Vagina (tissue), 2 donors: ENCODE measurements at places on chromosomes 3 and 15.

DNA sequence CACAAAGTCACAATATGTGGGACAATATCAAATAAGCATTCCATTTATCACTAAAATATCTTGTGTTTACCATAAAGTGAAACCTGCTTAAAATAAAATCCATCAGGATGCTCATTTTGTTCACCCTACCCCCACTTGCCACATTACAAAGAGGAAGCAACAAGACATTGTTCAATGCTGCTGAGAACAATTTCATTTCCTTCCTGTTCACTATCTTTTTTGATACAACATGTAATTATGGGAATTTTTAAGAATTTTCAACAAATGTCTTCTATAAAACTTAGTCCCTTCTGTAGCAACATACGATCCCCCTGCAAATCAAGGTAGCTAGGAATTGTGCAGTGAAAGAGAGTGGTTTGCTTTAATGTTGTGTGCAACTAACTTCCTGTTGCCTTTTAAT is 34.9 kb upstream of the GPR160 start:
- no peak for DNase-seq

GRCh38 chr3:73327052-73327451 is 265.6 kb downstream of the EBLN2 start:
- no peak for DNase-seq

GRCh38 chr3:53263907-53264306 is 8.1 kb upstream of the TKT start:
- DNase-seq = no peak

- DNase-seq = no peak
These were observed 256.1 kb upstream of the ONECUT1 start for GRCh38 chr15:53046153-53046790.

DNA sequence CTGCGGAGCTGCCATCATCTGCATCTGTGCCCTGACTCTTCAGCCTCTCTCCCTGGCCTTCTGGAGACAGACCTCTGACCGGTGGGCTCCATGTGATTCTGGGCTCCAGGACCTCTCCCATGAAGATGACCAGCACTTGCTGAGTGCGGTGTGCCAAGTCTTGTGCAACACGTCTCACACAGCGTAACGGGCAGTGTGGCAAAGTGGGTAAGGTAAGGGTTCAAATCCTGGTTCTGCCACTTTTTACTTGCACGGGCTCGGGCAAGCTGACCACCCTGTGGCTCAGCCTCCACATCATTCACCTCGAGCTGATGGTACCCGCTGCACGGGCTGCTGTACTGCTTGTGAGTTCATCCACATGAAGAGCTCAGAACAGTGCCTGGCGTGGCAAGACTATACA is 6.5 kb upstream of the SYNM start:
- DNase-seq = no peak

- no peak for DNase-seq
These were observed 163.3 kb downstream of the AKAP13 start for GRCh38 chr15:85543741-85544155.

DNA sequence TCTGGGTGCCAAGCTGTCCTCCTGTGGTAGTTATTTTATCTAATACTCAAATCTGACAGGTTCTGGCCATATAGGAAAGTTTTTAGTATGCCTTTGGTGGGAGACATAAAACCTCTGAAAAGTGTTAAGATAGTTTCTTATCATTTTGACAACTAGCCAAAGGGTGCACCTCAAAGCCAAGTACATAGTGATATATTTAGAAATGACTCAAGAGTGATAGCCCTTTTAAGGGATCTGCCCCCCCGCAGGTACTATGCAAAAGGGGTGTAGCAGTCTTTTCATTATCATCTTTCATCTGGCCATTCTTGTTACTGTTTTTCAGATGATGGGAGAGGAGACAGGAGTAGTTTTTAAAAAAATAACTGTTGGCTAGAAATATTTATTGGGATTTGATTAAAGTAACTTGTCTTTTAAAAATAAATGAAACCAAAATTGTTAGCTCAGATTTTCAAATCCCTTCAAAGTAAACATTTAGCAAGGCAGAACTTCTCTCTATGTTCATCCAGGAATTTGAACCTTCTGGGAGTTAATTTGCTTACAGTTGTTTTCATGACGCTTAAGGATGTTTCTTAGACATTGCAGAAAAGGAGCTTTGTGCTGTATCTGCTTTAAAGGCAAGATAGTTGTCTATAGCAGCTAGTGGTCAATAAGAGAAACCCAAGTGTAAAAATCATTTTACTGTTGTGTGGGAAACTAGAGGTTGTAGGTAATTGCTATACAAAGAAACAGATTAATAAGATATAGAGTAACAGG is 5.1 kb downstream of the PHLDB2 start:
- no peak for DNase-seq

- no peak for DNase-seq
These were observed 37.9 kb downstream of the RAB6B start for GRCh38 chr3:133857767-133858166.

GRCh38 chr3:174532776-174533175 is 326.4 kb upstream of the NAALADL2 start:
- DNase-seq = no peak

DNA sequence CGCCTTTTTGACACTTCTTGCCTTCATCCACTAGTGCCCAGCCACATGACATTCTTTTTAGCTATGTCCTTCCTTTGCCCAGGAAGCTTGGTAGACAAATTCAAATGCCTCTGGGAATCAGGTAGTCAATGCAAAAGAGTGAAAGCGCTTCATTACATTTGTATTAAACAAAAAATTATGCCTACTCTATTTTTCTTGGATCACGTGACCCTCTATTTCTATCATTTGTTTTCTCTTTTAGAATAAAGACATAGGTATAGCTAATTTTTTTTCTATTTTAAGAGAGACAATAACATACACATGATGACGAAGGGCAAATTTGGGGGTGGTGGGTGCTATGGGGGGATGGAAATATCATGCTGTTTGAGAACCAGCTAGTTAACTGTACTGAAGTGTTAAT is 384.8 kb downstream of the C3orf38 start:
- no peak for DNase-seq

- DNase-seq = no peak
These were observed 362.7 kb upstream of the CFAP20DC start for GRCh38 chr3:59412516-59412915.
